ENCODE measurements at places on chromosomes 11 and 22.

DNA sequence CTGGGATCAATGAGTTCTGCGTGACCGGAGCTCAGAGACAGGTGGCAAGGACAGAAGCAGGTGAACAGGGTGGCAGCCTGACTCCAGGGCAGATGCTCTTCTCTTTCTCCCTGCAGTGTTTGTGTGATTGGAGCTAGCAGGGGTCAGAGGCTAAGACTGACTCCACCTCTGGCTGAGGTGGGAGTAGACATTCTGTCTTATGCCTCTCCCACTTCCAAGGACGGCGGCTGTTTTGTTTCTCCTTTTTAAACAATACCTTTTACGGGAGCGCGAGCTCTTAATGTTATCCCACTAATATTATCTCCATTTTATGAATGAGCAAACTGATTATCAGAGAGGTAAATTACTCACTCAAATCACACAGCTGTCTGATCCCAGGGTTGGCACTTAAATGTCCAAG, 323.7 kb downstream of the MIAT start:
- DNase-seq = no peak

DNA sequence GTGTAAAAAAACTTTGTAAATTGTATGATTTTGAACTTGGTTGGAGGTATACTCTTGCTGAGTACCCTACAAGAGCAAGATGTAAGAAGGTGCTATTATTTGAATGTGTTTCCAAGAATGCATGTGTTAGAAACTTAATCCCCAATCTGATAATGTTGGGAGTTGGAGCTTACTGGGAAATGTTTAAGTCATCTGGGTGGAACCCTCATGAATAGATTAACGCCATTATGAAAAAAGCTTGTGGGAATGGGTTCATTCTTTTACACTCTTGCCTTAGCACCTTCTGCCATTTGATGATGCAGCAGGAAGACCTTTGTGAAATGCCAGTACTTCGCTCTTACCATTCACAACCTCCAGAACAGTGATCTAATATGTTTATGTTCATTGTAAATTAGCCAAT, 498.3 kb downstream of the TMEM135 start:
- no peak for DNase-seq

DNA sequence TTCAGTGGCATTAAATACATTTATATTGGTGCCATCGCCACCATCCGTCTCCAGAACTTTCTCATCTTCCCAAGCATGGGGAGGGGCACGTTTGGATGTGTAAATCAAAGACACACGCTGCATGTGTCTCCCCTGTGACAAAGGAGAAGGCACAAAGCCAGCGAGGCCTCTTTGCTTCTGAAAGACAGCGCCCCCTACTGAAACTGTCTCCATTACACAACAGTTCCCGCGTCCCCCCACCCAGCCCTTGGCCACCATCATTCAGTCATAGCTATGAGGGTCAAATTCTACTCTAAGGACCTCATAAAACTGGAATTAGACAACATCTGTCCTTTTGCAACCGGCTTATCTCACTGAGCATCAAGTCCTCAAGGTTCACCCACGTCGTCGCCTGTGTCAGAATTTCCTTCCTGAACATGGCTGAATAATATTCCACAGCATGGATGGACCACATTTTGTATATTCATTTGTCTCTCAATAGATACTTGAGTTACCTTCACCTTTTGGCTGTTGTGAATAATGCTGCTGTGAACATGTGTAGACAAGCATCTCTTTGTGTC, 64.8 kb downstream of the IGF2 start:
- DNase-seq = no peak

GRCh38 chr11:69156673-69157155, 979 bp downstream of the SMIM38 start:
- DNase-seq = no peak

DNA sequence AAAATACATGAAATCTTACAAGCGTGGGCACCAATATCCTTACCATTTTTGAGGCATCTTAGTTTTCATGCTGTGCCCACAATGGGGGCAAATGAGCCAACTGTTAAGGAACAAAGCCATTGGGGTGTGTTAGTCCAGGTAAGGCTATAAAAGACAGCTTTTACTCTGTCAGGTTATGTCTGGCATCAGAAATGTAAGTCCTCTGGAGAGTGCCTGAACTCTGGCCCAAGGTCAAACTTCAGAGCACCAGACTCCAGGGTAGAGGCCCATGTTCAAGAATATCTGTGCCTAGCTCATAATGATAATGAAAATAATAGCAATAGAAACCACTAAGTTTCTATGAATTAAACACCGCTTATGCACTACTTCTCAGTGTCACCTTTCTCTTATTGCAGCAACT, 105.5 kb downstream of the CSNK2A3 start:
- no peak for DNase-seq

- no peak for DNase-seq
Measured at GRCh38 chr11:10480026-10480425, 25.0 kb downstream of the AMPD3 start.

DNA sequence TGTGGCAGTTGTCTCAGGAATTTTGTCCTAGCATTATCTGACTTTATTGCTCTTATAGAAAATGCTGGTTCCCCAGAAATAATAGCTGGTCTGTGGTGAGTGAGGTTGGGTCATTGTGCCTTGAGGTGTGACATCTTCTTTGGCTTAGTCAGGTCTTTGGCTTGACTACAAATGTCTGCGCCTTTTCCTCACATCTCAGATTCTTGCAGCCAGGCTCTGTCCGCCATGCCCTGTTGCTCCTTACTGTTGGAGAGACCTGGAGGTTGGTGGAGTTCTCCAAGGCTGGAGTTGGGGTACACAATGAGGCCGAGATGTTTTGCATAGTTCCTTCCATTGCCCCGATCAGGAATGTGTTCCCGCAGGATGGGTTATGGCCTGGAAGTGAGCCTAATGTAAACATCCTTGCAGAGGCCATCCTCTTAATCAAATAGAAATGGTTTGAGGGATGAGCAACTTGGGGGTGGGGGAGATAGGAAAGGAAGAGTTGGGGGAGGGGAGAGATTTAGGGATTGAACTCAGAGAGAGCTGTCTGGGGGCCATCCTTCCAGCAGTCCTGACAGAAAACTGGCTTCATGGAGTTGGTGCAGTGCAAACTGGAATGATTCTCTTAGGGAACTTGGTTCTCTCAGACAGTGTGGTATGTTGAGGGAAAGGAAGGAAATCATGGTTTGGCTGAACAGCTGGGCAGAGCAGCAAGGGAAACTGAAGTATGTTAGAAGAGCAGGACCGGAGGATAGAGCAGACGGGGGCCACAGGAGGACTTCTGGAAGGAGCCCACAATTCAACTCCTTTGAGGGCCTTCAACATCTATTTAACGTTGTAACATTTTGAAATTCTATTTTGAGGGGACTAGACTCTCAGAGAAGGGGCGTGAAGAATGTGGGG, 49.9 kb downstream of the ZBTB16 start:
- DNase-seq = no peak

GRCh38 chr11:19601235-19601634, 111.4 kb upstream of the NAV2 start:
- DNase-seq = no peak

GRCh38 chr22:49242480-49242879, 585.2 kb downstream of the BRD1 start:
- no peak for DNase-seq

DNA sequence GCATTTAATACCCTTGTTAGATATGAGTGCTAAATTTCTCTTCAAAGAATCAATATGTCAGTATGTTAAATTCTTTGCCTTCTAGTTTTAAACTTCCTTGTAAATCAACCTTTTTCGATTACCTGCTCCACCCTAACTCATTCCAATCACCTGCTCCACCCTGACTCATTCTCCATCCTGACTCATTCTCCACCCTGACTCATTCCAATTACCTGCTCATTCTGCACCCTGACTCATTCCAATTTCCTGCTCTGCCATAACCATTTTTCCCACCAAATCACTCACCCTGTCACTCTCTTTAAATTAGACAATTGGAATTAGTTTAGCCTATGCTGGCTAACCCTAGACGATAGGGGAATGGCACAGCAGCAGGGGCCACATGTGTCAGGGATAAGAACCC, 519.5 kb upstream of the LRRC4C start:
- DNase-seq = no peak
